Neural progenitor cell (in vitro differentiated cells): ENCODE measurements at places on chromosomes 7 and 10.

DNA sequence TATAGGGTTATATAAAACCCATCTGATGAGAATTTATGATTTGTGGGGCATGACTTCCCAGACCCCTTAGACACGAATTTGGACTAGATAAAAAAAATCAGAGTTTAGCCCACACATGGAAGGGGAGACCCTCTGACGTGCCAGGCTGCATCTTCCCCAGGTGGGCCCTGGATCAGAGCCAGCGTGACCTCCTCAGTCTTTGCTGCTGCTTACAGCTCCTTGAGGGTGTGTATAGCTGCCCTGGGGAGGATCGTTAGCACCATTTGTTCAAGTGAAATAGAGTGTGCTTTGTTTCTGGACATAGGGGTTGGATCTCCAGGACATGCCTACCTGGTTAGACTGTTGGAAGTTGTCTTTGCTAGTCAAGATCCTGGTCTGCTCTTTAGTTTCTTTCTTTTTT, 54.2 kb downstream of the DOCK1 start:
- no peak for DNase-seq

GRCh38 chr10:60384011-60384410, 5.7 kb downstream of the ANK3 start:
- DNase-seq: no peak

GRCh38 chr10:62589689-62590088, 214.8 kb upstream of the ADO start:
- no peak for DNase-seq

GRCh38 chr7:78024591-78024990, 226.0 kb downstream of the PHTF2 start:
- no peak for DNase-seq

DNA sequence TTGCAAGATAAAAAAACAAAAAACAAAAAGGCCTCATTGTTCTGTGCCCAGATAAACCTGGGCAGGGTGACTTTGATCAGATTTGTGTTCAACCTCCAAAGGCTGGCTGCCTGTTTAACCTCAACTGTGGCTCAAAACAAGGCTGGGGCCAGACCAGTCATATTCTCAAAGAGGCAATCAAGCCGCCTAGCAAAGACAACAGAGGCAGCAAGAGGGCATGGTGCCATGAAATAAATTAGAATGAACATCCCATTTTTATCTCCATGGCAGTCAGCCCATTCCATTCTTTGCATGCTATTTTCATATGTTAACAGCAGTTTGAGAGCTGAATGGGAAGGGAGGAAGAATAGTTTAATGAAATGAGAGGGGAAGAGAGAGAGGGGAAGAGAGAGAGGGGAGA, 1150.3 kb downstream of the TYW1 start:
- DNase-seq: no peak

DNA sequence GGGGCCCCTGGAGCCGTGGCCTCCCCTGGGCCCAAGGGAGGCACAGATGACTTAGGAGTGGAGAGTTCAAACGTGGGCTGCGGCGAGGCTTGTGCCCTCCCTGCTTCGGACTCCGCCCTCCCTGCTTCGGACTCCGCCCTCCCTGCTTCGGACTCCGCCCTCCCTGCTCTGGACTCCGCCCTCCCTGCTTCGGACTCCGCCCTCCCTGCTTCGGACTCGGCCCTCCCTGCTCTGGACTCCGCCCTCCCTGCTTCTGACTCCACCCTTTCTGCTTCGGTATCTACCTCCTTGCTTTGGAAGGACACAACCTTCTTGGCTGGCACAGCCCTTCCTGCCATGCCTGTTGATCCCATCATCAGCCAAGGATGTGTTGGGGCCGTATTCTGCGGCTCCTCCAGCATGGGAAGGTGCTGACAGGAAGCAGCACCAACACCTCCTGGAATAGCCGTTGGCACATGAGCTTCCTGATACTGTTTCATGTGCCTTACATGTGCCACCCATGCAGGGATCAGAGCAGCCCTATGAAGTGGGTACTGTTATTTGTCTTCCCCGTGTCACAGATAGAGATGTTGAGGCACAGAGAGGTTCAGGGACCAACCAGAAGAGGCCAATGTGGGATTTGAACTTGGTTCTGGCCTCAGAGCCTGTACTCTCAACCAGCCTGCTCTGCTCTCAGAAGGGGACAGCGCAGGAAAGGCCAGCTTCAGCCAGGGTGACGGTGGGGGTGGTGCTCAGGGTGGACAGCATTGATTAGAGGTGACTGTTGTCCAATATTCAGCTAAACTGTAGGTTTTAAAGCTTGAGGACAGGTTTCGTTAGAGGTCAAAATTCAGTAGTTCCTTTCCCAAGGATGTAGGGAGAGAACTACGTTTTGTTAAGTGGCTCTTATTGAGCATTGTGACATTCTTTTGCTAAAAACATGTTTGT, 114.5 kb downstream of the NKX6-2 start:
- DNase-seq: no peak

DNA sequence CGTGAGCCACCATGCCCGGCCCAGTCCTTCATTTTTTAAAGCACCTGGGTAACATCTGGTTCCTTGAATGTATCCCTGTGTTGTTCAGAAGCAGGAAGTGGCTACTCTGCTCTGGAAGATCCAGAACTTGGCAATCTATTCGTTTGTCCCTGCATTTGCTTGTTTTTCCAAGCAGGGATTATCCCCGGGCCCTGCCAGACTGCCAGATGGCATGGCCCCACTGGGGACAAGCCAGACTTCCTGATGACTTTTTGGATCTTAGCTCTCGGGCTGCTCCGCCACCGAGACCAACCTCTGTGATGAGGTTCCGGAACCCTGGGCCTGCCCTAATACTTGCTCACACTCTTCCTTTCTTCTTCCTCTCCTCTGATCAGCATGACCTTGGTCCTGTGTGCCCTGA, 496.7 kb downstream of the TYW1 start:
- no peak for DNase-seq

DNA sequence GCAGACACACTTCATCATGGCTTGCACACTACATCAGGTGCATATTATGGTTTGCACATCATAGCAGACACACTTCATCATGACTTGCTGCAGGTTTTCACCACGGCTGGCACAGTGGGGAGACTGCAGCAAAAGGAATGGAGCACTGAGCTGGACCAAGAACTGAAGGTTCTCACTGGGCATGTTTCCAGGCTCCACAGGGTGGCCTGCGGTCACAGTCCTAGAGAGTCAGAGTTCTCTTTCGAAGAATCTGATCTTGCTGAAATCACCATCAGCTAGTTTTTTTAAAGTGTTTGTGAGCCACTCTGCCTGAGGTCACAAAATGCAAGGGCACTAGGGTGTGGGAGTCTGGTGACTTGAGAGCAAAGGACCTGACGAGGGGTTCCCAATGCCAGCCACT, 140.4 kb upstream of the NPY start:
- DNase-seq: no peak

GRCh38 chr7:15284396-15284795, 277.4 kb downstream of the AGMO start:
- DNase-seq: no peak

- no peak for DNase-seq
Measured at GRCh38 chr10:103585011-103585405, 91.5 kb downstream of the NEURL1 start.

GRCh38 chr10:116118847-116119246, 154.2 kb downstream of the GFRA1 start:
- DNase-seq: no peak

DNA sequence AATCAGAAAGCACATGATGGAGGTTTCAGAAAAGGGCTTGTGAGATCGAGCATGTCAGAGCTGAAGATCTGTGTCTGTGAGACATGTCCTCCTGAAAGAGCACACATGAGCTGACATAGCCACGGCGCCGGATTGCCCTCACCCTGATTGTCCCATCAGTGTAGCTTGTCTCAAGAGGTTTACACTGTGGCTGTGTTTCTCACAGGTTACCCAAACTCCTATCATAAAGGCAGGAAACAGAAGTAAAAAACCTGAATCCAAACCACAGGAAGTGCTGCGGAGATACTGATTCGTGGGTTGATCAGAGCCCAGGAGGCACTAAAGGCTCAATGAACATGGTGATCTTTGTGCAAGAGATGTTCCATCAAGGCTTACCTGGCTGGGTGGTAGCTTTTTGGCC, 3.9 kb upstream of the ATP6V0E2 start:
- DNase-seq: no peak

DNA sequence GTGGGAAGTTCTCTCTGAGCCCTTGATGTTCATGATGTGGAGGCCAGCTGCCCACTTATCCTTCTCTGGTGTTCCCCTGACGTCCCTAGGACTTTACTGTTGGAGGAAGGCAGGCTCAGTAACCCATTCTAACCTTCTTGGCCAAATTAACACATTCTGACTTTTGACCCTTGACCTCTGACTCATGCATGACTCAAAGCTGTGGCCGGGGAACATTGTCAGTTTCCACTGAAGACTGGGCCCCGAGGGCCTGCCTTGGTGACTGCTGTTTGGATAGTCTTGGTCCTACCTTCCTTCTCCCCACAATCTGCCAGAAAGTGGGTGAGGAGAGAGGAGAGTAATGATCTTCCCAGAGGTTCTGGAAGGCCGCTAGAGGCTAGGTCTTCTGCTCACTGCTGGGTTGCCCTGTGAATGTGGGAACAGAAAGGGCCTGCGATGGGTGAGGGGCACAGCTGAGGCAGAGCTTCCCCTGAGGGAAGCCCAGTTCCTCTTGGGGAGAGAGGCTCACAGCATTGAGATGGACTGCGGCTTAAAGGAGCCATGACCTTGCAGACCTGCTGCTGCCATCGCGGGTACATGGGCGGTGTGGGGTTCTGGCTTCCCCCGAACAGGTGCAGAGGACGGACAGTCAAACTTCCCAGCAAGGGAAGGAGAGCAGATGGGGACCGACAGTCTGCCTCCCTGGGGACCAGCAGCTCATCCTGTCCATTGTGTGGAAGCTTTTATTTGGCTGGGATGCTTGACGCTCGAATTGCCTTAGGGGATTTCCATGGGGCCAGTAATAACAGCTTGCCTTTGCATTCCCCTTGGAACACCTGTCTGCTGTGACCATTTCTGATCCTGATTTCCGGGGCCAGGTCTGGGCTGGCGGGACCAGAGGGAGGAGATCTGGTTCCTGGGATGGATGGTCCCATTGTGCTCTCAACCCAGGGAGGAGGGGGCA, 43.8 kb downstream of the ADAMTS14 start:
- DNase-seq: peak; percentile 50

DNA sequence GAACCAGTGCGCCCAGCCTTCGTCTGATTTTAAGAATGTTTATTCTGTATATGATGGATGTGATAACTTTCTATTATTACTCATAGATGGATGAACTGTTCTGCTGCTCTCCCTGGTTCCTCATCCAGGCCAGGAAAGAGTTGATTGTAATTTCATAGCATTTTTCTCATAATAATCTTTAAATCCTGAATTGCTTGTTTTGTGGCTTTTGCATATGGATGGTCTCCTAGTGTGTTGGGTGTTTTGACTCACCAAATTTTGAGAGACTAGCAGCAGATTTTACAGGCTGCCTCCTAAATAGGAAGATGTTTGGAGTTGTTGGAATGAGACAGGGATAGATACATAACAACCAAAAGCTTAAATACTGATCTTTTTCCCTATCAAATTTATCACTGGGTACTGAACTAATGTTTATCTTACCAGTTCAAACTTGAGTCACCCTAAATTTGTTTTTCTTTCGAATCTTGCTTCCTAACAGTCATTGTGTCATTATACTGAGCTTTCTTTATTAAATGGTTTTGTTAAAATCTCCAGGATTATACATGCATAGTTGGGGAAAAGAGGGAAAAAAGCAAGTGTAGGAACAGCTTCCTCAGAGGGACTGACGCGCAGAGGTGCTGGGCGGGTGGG, 106.0 kb upstream of the GATA3 start:
- no peak for DNase-seq

- no peak for DNase-seq
Measured at GRCh38 chr7:114832906-114833595, 88.8 kb upstream of the MDFIC start.

DNA sequence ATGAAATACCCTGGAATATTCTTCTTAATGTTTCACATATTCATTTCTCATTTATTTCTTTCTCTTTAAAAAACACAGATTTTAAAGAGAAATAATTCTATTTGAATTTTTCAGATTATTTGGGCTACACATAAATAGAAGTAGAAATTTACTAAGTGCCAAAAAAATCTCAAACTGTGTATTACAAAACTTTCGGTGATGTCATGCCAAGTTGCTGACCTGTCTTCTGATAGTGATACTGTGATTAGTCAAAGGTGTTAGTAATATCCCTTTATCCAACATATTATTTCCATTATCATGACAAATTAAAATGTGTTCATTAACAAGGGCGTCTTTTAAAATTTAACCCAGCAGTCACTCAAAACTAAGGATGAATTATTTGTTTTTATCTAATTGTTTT, 60.1 kb downstream of the COL28A1 start:
- no peak for DNase-seq

DNA sequence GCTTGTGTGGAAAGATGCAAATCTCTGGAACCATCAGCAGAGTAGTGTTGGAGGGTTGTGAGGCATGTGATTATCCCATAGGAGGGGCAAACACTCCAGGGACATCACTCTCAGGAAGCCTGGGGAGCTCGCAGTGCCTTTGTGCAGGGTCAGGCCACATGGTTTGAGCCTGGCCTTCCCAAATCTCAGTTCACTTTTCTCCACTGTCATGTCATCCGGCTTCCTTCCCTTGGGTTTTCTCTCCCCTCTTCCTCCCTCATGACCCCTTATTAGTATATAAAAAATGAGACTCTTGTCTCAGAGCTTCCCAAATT, 20.4 kb downstream of the TSPAN14 start:
- no peak for DNase-seq

GRCh38 chr7:130356121-130356875, 11.7 kb downstream of the CPA5 start:
- DNase-seq: peak; percentile 79

GRCh38 chr10:84193846-84194423, 402 bp upstream of the CDHR1 start:
- DNase-seq: no peak

- no peak for DNase-seq
Measured at GRCh38 chr7:83040484-83040883, 122.2 kb downstream of the PCLO start.

DNA sequence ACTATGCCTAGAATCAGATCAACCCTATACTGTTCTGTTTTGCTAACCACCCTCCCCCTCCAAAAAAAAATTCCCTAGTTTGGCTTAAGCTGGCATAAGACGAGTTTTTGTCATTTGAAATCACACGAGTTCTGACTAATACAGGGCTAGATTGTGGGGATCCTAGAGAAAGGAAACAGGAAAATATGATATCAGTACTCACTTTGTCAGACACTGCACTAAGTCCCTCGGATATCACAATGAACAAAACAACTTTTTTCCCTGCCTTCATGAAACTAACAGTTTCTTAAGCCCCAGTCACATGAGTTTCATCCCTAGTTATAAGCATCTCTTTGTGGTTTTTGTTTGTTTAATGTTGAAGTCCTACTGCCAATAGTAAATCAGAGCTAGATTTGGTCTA, 118.5 kb downstream of the ITGB8 start:
- no peak for DNase-seq

DNA sequence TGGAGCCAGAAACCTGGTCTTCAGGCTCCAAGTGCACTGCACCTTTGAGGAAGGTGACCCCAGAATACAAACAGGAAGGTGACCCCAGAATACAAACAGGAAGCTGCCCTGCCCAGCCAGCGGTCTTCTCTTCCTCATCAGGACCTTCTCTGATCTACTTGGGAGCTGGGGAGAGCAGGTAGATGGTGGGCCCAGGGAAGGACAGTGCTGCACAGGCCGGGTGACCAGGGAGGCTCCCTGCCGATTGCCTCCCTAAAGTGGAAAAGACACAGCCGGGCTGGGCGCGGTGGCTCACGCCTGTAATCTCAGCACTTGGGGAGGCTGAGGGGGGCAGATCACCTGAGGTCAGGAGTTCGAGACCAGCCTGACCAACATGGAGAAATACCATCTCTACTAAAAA, 151.8 kb upstream of the CHST15 start:
- no peak for DNase-seq
